HCT116 (cell line): ENCODE measurements at places on chromosomes 6 and 20.

DNA sequence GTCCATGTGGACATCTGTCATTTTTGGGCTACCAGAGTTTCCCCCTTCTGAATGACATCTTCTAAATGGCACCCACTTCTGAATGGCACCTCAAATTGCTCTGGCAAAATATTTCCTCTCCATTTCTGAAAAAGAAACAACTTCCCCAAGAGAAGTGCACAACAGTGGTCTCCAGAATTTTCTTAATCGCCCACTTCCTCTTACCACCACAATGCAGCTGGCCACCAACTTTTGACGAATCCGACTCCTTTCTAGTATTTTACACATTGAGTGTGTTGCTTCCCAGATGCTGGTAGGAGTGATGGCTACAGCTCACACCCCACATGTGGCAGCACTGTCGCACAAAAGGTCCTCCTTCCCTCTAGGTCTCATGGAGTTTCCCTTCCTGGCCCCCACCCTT lies 216.1 kb downstream of the FOXA2 start:
- no peak for DNase-seq

DNA sequence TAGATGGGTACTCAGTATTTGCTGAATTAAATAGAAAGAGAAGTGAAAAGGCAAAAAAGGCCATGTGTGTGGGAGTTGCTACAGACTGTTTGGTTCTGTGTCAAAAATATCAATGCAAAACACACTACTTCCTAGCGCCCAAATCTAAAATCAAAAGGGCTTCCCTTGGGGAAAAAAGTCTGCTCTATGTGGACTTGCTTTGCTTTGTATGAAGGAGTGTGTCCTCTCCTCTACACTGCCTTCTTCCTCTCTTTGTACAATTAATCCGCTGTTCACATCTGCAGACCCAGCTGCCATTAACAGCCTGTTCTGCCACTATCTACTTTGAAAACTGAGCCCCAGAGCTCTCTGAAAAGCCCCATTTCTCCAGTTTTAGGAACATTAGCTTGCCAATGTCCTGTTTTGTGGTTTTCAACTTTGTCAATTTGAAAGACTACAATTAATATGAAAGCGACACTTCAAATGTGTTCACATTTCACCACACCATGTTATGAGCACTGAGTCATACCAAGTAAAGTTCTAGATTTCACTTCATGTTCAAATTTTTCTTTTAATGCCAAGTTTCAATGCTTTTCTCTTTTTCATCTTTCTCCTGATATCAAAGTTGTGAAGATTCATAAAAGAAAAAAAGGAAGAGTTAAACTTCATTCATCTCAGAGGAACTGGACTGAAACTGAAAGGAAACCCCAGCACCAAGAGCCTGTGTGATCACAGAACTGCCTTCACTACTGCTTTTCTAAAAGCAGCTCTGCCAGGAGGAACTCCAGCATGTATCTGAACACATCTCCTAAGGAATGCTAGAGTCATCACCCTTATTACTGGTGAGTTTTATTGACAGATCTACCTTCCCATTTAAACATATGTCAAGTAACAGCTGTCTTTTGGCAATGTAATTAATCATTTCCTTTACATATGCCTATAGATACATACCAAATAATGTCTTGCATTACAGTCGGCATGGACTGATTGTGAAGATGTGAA lies 102.6 kb downstream of the KIF13A start:
- DNase-seq: no peak

DNA sequence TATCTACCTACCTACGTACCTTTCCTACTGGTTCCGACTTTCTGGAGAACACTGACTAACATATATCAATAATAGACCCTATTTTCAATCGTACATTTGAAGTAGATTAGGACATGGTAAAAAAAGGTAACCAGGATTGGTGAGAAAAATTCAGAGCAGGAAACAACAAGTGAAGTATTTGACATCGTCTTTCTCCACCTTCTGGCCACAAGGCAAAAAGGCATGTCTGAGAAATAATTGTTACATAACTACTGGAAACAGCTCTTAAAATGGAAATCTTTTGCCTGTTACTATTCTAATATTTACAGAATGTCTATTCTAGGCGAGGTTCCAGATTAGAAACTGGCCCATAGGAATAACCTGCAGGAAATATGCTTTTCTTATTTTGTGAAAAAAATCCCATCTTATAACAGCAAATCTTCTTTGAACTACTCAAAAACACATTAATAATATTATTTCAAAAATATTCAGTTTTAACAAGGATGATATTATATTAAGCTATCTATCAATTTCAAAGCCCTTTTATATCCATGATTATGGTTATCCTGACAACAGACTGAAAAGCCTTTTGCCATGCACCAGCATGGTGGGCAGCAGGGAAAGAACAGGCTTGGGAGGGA lies 80.8 kb downstream of the RCAN2 start:
- peak; percentile 32 for DNase-seq

DNA sequence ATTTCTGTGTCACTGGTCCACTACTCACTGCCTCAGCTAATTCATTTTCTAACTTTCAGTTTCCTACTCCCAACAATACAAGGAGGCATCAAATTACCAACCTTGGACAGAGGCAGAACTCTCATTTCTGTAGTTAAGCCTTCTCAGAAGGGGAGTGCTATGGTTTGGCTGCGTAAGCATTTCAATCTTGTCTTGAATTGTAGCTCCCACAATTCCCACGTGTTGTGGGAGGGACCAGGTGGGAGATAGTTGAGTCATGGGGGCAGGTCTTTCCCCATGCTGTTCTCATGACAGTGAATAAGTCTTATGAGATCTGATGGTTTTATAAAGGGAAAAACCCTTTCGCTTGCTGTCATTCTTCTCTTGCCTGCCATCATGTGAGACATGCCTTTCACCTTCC lies 22.9 kb downstream of the HLA-DRA start:
- no peak for DNase-seq

GRCh38 chr20:4020256-4020655 lies 4.9 kb upstream of the RNF24 start:
- DNase-seq: no peak

DNA sequence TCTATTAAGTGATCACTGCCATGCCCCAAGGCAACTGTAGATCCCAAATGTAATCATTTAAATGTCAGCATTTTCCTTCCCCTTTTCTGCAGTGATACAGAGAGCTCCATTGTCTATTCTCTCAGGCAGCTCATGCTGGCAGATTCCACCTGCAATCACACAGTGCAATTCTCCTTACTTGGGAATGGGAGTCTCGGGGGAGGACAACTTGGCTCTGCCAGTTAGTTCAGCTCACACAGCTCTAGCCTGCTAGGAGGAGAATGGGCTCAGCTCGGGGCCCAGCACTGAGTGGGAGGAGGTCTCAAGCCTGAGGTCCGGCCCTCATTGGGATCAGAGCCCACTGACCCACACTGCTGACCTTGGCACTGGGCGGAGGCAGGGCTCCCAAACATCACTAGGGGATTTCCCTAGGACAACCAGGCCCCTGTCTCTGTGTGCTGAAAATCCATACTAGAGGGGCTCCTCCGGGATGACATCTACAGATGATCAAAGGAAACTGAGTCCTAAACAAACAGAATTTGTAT lies 109.2 kb upstream of the ASF1A start:
- no peak for DNase-seq

GRCh38 chr20:2023151-2023550 lies 29.3 kb upstream of the PDYN start:
- DNase-seq: peak; percentile 47
